Upper lobe of left lung (tissue), 6 donors: ENCODE measurements at places on chromosomes 3 and 15.

GRCh38 chr3:84980011-84980410, 21.2 kb downstream of the CADM2 start:
- no peak for DNase-seq

GRCh38 chr3:17800232-17800631, 57.8 kb upstream of the TBC1D5 start:
- DNase-seq, result no peak

GRCh38 chr3:66693461-66694031, 192.7 kb upstream of the LRIG1 start:
- DNase-seq, result no peak

DNA sequence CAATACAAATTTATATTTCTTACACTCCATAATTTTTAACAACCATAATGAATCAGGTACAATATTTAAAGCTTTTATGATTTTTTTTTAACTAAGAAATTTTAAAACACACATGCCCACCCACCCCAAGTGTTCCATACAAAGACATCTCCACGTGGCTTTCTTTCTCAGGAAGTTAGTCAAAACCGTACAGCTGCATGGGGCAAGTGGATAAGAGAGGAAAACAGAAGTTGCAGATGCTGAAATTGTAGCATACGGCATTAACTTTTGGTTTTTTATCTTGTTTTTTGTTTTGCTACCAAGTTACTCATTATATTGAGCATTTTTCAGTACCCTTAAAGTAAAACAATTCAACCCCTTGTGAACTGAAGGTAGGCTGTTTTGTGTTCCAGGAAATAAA, 14.8 kb downstream of the GNB4 start:
- no peak for DNase-seq

- DNase-seq, result no peak
Observed at GRCh38 chr15:36671017-36671416, 91.6 kb downstream of the CDIN1 start.

GRCh38 chr3:33791477-33792166, 6.8 kb upstream of the PDCD6IP start:
- peak; percentile 76 for DNase-seq

GRCh38 chr3:10335871-10336622, 15.1 kb upstream of the SEC13 start:
- peak; percentile 64 for DNase-seq

DNA sequence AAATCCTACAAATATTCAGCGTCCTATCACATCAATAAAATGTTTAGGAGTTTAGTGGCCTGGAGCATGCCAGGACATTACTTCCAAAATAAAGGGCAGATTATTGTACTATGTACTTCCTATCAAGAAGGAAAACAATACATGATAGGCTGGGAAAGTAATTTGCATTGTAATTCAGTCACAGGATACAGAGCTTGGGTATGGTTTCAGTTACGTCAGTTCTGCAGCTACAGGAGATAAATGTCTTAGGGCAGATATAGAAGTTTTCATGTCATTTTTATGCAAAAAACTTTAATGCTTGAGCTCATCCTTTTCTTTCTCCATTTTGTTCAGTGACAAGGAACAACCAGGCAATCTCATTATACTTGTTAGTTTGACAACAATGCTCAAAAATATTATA, 155.2 kb downstream of the NFKBIZ start:
- DNase-seq, result no peak

GRCh38 chr3:32698506-32698905, 13.5 kb downstream of the CNOT10 start:
- no peak for DNase-seq

- DNase-seq, result no peak
Observed at GRCh38 chr3:112136959-112137693, 4.1 kb upstream of the GCSAM start.

DNA sequence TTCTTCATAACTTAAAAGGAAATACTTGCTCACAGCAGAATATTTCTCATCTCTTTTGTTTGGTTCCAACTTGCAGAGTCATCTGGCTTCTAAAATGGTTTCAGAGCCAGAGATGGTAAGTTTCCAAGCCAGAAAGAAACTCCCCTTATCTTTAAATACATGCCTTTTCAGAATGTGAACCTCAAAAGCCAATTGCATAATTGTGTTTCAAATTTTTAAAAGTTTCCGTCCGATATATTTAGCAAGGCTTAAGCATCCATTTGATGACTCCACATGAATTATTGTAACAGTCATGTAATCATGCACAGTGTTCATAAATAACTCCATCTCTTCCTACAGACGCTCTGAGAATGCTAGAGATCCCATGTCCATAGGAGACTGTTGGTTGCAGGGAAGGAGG, 40.6 kb upstream of the C3orf80 start:
- DNase-seq, result no peak

- no peak for DNase-seq
Observed at GRCh38 chr3:198046120-198046857, 86.3 kb downstream of the LMLN start.

GRCh38 chr15:38864122-38864521, 299.5 kb upstream of the RASGRP1 start:
- DNase-seq, result no peak

DNA sequence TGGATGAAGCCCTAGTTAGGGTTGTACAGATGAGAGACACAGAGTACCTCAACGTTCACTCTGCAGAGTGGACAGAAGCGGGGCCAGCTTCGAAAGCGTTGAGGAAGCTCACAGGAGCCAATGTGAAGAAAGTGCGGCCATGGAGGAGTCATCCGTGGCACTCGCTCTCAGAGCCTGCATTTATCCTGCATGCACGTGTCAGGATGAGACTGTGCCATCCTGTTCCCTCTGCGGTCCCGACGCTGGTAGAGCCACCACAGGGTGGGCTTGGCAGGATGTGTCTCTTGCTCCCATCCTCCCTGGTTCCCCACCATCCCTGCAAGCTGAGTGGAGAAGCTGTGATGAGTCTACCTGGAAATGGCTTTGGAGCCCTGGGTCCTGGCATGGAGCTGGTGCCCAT, 39.3 kb downstream of the KLHL25 start:
- DNase-seq, result no peak

DNA sequence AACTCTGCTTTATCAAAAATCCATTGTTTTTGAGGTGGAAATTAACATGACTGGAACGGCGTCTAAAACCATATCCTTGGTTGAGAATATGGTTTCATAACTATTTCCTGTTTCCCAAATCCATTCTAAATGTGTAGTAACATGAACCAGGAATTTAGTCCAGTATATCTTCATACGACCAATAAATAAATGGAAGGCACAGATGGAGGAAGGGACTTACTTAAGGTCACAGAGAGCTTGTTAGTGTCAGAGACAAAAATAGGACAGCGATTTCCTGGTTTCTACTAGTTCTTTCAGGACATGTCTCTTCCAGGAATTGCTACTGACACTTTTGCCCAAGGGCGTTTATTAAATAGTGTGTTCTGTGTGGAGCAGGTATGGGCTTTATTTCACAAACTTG, 41.2 kb downstream of the HES1 start:
- no peak for DNase-seq

- DNase-seq, result no peak
Observed at GRCh38 chr3:153163393-153163724, 1.3 kb downstream of the RAP2B start.

- no peak for DNase-seq
Observed at GRCh38 chr3:16809482-16809881, 75.3 kb upstream of the PLCL2 start.

DNA sequence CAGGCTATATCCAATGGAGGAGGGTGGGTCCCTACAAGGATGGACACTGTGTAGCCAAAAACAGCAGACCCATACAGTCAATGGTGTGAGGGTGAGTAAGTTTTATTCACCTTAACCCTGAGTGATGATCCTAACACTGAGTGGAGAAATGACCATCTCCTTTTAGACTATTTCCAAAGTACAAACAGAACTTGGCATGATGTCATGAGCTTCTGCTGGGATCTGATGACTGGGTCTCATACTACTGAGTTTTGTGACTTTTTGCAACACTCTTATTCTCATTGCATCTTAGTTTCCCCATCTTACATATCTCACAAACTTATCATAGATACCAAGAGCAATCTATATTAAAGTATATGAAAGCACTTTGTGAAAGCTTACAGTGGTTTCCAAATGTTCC, 330.3 kb upstream of the CFAP20DC start:
- DNase-seq, result no peak

DNA sequence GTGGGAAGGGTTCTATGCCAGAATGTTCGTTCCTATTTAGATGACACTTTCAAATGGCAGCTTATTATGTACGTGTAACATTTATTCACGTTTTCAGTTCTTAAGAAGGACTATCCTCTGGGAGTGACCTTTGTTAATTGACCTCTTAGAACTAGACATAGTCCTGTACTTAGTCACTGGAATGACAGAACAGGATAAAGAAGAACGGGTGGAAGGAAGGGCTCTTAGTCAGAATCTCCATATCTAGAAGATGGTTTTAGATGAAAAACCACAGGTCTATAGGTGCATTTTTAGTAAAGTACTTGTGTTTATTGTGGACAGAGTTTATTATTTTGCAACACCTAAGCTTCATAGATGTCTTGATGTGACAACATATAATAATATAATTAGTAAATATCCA, 6.5 kb downstream of the METTL6 start:
- DNase-seq, result no peak

- DNase-seq, result no peak
Observed at GRCh38 chr3:195352895-195353488, 82.0 kb upstream of the XXYLT1 start.

DNA sequence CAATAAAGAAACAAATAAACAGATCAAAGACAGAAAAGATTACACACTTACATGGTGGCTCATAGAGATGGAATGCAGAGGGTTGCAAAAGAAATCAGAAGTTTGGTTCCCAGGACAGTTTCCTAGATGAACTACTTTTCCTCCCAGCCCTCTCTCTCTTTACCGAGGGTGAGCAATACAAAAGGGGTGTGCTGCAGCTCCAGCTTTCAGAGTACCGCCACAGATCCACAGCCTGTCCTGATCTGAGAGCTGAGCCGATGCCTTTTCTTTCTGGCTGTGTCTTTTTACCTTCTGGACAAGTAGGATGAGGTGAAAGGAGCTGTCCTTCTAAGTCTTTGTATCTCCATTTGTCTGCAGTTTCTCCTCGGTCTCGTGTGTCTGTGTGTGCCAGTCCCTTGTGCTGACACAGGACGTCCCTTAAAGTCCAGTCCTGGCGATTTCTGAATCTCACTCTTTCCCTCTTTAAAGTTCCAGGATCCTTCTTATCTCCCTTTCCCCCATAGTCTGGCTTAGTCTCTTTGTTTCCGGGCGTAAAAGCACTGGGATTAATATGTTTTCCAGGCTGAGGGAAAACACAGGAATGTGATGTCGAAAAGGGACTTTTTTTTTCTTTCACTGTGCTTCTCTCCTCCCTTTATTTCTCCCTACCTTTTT, 540 bp downstream of the CCDC80 start:
- no peak for DNase-seq

GRCh38 chr3:193553586-193553985, 1.1 kb downstream of the ATP13A4 start:
- no peak for DNase-seq

DNA sequence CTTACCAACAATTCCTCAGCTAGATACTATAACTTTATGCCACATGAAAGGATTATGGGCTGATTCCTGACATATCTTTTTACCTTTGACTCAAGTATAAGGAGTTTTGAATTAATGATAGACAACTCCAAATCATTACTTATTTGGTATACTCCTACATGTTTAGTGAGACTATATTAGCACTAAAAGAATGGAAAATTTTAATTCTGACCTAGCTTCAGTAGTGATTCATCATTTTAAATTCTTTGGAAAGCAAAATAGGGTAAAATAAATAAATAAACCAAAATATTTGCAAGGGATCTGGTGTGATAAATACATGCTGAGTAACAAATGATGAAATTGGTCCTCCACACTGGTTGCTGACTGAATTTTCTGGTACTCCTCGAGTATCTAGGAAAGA, 42.3 kb upstream of the VGLL3 start:
- no peak for DNase-seq

DNA sequence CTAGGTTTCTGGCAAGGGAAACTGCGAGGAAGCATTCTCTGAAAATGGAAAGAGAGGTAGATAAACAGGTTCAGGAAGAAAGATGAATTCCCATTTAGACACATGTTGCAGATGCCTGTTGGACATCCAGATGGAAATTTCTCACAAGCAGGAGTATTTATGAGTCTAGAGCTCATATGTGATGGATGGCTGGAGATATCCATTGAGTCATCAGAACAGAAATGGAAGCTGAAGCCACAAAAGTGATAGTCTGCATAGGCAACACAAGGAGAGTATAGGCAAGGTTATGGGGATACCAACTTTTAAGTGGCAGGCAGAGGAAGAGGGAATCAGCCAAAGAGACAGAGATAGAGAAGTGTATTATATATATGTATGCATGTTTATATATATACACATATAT, 6.3 kb upstream of the RAMAC start:
- no peak for DNase-seq

DNA sequence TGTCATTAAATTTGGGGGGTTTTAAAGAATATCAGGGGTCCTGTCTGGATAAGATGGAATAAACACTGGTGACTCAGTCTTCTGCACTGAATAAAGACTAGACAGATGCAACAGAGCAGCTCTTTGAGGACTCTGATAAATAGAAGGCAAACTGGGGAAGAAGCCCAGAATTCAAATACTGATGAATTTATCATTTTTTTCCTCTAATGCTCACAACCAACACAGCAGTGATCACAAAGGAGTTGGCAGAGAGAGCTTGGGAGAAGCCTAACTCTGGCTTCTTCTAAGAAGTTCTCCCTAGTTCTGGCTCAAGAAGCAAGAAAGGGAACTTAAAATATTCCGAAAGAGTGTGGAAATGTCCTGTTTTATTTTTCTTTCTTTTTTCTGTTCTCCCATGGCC, 597.8 kb downstream of the FGF12 start:
- no peak for DNase-seq

GRCh38 chr15:33616475-33616874, 305.7 kb downstream of the RYR3 start:
- no peak for DNase-seq

DNA sequence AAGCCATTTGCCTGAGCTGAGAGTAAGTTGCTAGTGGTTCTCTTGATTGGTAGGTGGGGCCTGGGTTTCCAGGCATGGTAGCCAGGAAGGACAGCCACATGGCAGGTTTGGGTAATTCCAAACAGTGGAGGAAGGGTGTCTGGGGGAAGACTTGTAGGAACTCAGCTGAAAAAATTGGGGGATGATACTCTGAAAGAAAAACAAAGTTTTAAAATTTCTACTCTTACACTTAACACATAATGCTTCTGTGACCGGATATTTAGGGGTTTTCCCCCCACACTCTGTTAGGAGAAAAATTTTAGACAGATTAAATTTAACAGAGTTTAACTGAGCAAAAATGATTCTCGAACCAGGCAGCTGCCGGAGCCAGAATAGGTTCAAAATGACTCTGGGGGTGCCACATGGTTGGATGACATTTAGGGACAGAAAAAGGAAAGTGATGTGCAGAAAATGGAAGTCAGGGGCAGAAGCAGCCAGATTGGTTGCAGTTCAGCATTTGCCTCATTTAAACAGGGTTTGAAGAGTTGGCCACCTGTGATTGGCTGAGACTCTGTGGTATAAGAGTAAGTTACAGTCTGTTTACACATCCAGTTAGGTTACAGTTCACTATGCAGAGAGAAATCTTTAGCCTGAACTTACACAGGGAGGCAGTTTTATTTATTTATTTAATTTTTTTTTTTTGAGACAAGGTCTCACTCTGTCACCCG, 8.1 kb downstream of the B2M start:
- no peak for DNase-seq

GRCh38 chr3:156551746-156552145, 3.2 kb downstream of the SSR3 start:
- DNase-seq, result no peak

GRCh38 chr15:68312701-68313204, 35.2 kb downstream of the FEM1B start:
- DNase-seq, result no peak

GRCh38 chr15:49490966-49491365, 67.9 kb downstream of the FGF7 start:
- DNase-seq, result no peak

GRCh38 chr3:122268257-122269024, 56.6 kb upstream of the CSTA start:
- DNase-seq, result no peak
